Activated CD4-positive, alpha-beta T cell treated with anti-CD3 and anti-CD28 coated beads, Interleukin-2, amount 50 U/mL, for 48 hours (primary cell): ENCODE measurements at places on chromosomes 2 and 18.

- peak; percentile 43 for DNase-seq
These were observed 66.1 kb downstream of the LRRFIP1 start for GRCh38 chr2:237693291-237693994.

DNA sequence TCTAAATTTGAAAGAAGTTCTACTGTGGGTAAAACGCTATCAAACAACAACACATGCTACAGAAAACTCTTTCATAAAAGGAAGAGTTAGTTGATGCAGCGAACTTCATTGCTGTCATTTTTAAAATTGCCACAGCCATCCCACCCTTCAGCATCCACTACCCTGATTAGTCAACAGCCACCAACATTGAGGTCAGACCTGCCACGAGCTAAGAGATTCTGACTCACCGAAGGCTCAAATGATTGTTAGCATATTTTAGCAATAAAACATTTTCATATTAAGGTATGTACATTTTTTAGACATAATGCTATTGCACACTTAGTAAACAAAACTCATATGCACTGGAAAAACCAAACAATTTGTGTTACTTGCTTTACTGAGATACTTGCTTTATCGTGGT is 347.1 kb downstream of the CLIP4 start:
- no peak for DNase-seq

DNA sequence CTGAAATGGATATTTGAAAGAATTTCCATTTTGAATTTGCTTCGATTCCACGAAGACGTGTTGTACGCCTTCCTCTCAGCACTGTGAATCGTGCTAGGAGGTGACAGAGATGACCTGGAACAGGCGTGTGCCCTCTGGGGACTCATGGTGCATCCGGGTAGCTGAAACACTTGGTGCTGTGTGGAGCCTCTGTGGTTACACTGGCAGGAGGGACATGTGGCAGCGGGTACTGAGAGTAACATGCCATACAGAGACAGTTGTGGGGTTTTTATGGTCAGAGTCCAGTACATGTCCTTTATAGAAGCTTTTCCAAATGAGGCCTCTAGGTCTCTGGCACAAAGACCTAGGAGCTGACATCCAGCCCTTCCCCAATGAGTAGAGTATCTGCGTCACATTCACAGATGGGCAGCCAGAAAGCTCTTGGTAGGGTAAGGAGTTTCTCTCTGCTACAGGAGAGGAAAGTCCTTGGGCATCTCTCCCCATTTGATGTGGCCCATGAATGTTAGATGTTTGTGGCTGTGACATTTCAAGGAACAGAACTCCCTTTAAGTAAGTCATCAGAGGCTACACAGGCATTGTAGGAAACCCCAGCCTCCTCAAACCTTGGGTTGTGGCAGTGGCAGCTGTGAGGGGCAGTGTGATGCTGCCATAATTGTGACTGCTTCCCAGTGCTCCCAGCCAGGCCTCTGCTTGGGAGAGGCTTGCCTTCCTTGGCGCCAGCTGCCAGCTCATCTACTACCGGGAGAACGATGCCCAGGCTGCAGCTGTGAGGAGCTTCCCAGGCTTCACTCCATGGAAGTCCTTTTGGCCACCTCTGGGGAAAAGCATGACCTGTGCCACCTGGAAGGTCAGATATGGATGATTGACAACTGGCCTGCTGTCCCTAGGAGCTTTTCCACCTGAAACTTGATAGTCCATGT is 80.6 kb downstream of the ACOXL start:
- DNase-seq: no peak

DNA sequence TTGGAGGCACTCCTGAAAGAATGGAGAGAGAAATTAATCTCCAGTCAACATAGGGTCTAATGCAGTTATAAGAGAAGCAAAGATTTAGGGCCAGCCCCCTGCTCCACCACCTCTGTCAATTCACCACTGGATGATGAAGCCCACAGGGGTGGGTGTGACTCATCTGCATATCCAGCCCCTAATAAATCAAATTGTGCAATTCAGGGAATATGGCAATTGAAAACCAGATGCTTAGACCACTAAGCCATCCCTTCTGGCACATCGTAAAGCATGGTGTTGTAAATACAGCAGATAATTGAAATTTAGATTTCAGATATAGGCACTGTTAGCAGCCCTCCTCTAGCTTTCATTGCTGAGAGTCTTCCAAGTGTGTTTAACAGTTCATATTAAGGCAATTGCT is 541.4 kb downstream of the PARD3B start:
- DNase-seq: no peak

- no peak for DNase-seq
These were observed 176.0 kb downstream of the CTIF start for GRCh38 chr18:48714873-48715272.
